ENCODE measurements at places on chromosomes 5 and 9.
A peak's percentile ranks its signal among the peaks of the same experiment; 100 is the strongest.

DNA sequence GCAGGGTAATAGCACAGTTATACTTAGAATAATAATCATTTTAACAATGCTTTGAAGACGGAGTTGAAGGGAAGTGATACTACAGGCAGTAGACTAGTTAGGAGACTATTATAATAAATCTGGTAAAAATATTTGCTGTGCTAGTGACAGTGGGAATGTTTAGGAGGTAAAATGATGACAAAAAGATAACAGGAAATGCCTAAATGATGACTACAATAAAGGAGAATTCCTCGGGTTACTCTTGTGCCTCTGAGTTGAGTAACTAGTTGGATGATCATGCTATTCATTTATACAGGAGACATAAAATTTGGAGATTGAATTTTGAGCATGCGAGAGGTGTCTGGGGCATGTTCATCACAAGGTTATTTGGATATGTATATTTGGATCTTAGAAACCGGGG is 32.2 kb upstream of the PAM start:
- DNase-seq: no peak

DNA sequence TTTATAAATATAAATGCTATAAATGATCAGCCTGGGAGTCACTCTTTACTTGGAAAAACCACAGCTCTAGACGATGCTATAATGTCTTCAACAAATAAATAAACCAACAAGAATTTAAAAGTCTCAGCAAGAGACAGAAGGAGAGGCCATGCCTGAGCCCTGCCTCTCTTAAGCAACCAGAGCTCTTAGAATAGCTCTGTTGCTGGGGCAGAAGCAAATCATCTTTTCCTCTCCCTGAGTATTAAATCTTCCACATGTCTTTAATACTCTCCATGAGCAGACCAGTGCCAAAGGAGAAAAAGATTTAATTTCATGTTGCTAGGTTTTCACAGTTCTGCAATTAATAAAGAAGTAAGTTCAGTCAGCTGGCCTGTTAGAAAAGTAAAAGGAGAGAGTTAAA is 408.0 kb upstream of the SLC30A5 start:
- DNase-seq: no peak

GRCh38 chr9:16869882-16870595 is 431 bp downstream of the BNC2 start:
- DNase-seq: peak; percentile 25

DNA sequence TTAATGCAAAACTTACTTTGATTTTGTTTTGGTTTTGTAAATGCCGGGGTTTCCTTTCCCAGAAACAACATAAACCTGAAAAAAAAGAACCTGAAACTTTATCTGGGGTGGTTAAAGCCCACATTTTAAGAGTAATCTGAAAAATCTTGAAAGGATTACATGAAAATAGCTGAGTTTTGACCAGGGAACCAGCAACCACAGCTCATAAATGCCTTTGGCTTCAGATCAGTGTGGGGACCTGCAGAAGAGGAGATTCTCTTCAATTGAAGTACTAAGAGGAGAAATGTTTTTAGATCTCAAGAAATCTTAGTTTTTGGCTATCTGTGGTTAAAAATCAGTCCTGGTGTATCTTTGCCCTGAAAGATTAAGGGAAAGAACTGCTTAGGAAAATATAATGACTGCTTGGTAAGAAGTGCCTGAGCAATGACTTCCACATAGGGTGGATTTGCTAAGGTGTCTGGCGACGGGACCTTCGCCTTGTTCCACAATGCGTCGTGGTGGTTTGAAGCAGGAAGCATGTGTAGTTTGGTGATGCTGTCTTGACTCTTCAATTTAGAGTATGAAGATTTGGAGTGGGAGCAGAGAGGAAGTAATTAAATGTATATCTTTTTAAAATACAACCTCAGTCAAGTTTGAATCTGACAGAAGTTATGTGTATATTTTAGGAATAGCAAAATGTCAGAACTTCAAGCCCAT is 186.5 kb downstream of the MAN2A1 start:
- DNase-seq: no peak

DNA sequence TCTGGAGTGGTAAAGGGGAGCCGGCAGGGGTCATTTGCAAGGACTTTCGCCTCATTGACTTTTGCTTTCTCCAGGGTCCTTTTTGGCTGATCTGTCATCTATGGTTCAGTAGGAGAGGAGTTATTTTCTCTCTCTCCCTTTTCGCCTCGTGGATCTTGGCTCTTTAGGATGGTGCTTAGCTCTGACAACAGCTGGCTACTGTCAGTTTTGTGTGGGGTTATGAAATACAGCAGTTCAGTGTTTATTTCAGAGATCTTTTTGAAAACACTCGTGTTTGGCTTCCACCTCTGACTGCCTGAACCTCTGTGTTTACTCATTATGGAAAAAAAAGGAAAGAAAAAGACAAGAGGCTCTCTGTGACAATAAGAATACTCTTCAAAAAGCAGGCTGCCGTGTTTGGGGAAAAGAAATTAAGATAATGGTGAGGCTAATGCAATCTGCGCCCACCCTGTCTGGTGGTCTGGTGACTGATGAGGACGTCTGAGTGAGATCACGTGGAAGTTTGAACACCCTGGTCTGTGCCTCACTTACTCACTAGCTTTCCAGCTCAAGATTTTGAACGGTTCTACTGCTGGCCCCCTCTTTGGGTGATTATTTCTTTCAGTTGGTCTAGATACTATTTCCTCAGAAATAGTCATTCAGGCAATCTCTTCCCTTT is 567.7 kb downstream of the CAAP1 start:
- DNase-seq: no peak

DNA sequence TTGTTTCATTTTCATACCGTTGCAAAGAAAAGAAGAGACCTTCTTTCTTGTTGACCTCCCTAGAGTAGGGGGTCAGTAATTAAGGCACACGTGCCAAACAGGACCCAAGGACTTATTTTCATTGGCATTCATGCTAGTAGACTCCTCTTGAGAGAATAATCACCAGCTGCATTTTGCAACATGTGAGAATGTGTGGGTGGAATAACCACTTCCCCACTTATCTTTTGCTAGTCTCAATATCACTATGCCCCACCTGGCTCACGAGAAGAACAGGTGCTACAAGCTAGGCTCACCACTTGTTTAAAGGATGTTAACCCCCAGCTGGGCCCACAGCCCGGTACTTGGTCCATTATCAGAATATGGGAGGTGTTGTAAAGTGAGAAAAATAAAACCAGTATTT is 460.7 kb upstream of the MEF2C start:
- no peak for DNase-seq

- no peak for DNase-seq
Observed at GRCh38 chr9:1007312-1007711, 30.9 kb downstream of the DMRT3 start.

- DNase-seq: no peak
Observed at GRCh38 chr5:36367524-36367923, 65.8 kb upstream of the RANBP3L start.

GRCh38 chr5:52017567-52017966 is 634.3 kb downstream of the ISL1 start:
- no peak for DNase-seq

DNA sequence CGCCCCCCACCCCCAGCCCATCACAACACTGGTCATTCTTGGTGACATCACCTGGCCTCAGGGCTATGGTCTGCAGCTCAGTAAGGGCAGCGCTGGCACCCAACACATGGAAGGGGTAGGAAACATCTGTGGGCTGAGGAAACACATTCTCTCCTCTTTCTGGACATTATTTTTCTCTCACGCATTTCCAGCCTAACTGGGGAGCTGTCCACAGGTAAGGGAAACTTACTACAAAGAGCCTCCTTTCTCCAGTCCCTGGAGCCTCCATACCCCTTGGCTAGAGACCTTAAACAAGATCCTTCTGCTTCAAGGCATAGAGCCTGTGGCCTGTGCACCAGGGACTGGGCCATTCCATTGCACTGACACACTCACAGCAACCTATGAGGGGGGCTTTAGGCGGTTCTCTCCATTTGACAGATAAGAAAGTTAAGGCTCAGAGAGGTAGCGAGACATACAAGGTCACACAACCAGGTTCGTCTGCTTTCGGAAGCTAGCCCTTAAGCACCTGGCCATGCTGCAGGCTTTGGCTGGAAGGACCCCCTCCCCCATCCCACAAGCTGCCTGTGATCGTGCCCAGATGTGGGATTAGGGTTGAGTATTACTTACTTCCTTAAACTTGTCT is 40.7 kb downstream of the CXXC5 start:
- no peak for DNase-seq

DNA sequence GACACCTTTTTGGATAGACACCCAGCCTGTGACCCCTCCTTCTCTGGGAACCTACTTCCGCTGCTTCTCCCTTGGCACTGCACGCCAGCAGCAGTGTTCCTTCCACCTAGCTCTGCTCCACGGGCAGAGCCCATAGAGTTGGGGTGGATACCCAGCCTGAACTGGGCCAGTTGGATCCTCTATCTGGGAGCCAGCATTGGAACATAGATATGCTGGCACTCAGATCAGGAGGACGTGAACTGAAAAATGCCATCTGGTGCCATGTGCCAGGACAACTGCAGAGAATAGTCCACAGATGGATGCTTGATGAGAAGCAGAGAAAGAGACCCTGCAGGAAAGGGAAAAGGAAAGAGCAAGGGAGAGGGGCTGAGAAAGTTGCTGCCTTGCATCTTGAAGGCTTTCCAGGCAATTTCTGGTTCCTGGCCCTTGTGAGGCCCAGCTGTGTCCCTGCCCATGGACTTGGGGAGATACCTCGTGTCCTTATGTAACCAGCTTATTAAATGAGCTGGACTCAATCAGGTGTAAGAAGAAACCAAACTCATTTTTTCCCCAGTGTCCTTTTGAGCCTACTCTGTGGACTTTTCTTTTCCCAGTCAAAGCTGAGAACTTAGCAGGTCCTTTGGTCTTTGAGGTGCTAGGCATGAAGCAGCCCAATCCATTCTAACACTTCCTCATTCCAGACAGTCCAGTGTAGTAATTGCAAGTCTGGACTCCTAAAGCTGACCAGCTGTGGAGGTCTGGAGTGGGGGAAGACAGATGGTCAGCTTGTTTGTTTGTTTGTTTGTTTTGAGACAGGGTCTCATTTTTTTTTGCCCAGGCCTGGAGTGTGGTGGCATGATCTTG is 39.1 kb downstream of the ANGPTL2 start:
- no peak for DNase-seq

DNA sequence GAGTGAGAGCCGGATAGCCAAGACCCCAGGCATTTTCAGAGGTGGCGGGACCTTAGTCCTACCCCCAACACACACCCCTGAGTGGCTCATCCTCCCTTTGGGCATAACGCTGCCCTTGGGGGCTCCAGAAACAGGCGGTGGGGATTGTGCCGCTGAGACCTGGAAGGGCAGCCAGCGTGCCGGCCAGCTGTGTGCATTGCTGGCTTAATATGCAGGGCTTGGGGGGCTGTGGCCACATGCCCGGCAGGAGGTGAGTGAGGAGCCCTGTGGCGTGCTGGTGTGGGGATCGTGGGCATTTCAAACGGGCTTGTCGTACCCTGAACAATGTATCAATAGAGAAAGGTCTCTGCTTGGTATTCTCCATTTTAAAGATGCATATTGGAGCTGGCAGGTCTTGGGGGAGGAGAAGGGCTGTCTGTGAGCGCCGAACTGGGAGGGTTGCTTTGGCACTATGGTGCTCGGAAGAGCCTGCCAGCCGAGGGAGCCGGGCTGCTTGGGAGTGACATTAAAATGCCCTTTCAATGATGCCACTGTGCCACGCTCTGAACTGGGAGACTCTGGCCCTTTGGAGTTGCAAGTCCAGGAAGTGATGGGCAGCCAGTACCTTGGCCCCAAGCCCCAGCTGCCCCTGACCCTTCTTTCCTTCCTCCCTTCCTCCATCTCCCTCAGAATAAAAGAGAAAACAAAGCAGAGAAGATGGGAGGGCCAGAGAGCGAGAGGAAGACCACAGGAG is 11.2 kb upstream of the OLFM1 start:
- no peak for DNase-seq

- DNase-seq: no peak
Observed at GRCh38 chr9:38281196-38281595, 111.3 kb upstream of the ALDH1B1 start.

DNA sequence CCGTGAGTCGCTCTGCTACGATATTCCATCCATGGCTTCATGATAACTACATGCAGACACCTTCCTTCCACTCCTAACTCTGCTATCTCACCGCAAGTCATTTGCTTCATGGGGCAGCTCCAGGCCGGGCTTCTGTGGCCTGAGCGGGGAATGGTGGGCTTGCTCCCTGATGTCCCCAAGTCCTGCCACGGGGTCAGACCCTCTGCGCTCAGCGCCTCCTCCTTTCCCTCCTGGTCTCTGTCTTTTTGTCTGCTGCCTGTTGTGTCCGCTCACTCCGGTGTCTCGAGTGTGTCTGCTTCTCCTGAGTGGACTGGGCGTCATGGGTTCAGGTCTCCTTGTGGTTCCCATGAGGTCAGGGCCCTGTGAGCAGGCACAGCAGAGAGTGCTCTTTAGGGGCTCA is 139.6 kb downstream of the CACNA1B start:
- no peak for DNase-seq

DNA sequence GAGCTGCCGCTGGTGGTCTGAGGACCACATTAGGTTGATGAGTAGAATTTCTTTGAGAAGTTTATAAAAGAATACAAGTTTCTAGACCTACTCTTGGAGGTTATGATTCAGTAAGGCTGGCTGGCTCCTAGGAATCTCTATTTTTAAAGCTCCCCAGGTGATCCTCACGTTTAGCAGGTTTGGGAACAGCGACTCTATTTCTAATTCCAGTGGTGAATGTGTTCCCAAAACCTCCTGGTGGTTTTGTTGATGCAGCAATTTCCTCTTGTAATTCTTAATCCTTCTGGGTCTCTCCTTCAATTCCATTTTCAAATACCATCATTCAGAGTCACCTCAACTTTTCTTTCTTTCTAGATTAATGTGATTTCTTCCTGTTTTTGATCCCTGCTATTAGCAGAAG is 215.9 kb upstream of the RFX3 start:
- no peak for DNase-seq

DNA sequence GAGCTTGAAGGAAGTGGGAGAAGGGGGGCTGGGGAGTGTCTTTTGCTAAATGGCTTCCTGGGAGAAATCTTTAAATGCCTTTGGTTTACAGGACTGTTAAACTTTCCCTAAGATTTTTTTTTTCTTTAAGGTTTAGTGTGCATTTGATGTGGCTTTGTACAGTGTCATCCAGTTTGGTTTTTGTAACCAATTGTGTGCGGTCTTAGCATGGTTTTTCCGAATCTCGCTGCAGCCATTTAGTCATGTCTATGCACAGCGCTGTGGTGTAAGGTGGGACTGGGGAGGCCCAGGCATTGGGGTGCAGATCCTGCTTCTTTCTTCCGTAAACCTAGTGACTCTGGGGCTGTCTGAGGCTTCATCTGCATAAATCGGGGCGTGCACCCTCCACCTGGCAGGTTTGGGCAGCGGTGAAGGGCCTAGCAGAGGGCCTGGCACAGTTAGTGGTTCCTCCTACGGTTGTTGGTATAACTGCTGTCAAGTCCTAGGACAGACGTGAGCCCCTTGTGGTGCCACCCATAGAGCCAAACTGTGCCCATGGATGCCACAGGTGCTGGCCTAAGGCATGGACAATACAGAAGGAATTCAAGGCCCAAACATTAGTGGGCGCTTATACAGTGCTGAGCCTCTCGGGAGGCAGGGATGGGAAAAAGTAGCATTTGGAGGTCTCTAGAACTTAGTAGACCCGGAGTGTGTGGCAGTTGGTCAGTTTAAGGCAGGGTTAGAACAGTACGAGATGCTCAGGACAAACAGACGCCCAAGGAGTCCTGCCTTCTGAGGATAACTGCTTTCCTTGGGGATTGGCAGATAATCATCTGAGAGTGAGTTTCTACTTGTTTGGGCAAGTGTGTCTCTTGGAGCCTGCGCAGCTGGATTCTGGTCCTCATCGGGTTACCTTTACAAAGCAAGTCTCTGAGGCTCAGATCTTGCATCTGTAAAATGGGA is 1.5 kb downstream of the PRRC2B start:
- DNase-seq: no peak

GRCh38 chr9:121949766-121950165 is 143.3 kb downstream of the TTLL11 start:
- DNase-seq: no peak

- DNase-seq: no peak
Observed at GRCh38 chr5:6435356-6435755, 13.3 kb upstream of the UBE2QL1 start.
